ENCODE measurements at places on chromosomes 3 and 15. TPM values are rescaled to one million over a fixed set of nuclear protein-coding genes. Genes with fewer than 3 reads are reported as not detected.

The SYNPR gene
- total RNA-seq = not detected

The CEMIP gene
- 0.52 TPM for total RNA-seq

The ALPK3 gene
- 33.4 TPM for total RNA-seq

The SI gene
- total RNA-seq = not detected

The VPS33B gene
- total RNA-seq = 3.1 TPM

The PLA2G4E gene
- 0.52 TPM for total RNA-seq

The TM4SF18 gene
- total RNA-seq = 6.3 TPM

The GOLGA8K gene
- not detected for total RNA-seq

The AMIGO3 gene
- under 0.01 TPM for total RNA-seq

The PLA1A gene
- not detected for total RNA-seq

The ZPLD1 gene
- total RNA-seq = not detected

The U2SURP gene
- total RNA-seq = 47.5 TPM

The NOX5 gene
- under 0.01 TPM for total RNA-seq

The SLC6A20 gene
- total RNA-seq = under 0.01 TPM

The P4HTM gene
- 17.2 TPM for total RNA-seq

The SNRK gene
- total RNA-seq = 50.6 TPM

The WDR73 gene
- total RNA-seq = 16.2 TPM

The CSPG4 gene
- total RNA-seq = 71.5 TPM

The MESP2 gene
- not detected for total RNA-seq

The SCN10A gene
- not detected for total RNA-seq

The NR2F2 gene
- 12.0 TPM for total RNA-seq

The EEF1AKMT4 gene
- 2.1 TPM for total RNA-seq

The MCF2L2 gene
- total RNA-seq = under 0.01 TPM

The MB21D2 gene
- 24.0 TPM for total RNA-seq

The MORC1 gene
- not detected for total RNA-seq

The SLC6A11 gene
- not detected for total RNA-seq

The PRR20G gene
- total RNA-seq = not detected

The CAND2 gene
- 22.4 TPM for total RNA-seq

The MEGF11 gene
- 0.52 TPM for total RNA-seq

The CCDC39 gene
- not detected for total RNA-seq

The SLC27A2 gene
- total RNA-seq = under 0.01 TPM

The CLEC3B gene
- total RNA-seq = 129 TPM

The WNT5A gene
- 8.9 TPM for total RNA-seq

The KBTBD8 gene
- 3.1 TPM for total RNA-seq

The CKMT1A gene
- not detected for total RNA-seq

The RPL35A gene
- total RNA-seq = 1,632 TPM

The DYNLT2B gene
- 4.2 TPM for total RNA-seq

The KNG1 gene
- total RNA-seq = 0.52 TPM

The MAPKAPK3 gene
- total RNA-seq = 20.9 TPM

The GPR87 gene
- total RNA-seq = not detected

The GOLGA8G gene
- not detected for total RNA-seq

The CGGBP1 gene
- 45.9 TPM for total RNA-seq

The LAMB2 gene
- 601 TPM for total RNA-seq

The ISL2 gene
- total RNA-seq = not detected
